ENCODE measurements at places on chromosomes 13 and 19.

GRCh38 chr13:100637796-100638195 lies 36.8 kb downstream of the TMTC4 start:
- no peak for DNase-seq

GRCh38 chr13:63024458-63024857 lies 1608.8 kb upstream of the PCDH20 start:
- DNase-seq: no peak

- DNase-seq: no peak
Measured at GRCh38 chr13:82681535-82681934, 1200.7 kb downstream of the SLITRK1 start.

DNA sequence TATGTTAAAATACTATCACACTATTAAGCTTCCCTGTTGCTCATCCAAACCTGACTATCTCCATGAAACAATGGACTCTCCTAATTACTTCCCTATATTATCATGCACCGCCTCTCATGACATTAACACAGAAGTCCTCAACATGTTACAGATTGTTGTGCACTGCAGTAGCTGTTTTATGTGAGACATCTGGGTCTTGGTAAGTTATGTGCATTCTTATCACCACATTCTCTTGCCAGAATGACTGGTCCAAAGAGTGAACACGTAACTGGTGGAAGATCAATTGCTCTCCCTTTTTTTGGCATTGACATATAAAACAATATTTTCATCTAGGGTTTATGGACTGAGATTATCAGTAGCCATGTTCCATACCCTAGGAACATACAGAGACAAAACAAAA lies 59.4 kb downstream of the POSTN start:
- DNase-seq: peak; percentile 50

DNA sequence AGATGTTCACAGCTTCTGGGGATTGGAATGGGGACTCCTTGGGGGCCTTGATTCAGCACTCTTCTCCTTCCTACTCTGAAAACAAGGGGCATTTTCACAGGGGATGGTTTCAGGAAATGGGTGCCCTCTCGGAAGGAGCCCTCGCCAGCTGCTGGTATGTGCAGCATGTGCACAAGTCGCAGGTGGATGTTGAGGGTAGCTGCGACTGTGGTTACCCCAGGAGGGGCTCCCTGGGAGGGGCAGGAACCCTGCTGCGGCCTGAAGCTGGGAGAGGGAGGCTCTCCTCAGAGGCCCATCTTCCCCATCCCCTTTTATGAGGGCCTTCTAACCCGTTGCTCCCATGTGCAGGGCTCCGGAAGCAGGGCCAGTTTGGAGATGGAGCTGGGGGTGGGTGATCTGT lies 6.2 kb downstream of the ZNF446 start:
- DNase-seq: no peak

- no peak for DNase-seq
Measured at GRCh38 chr13:54706336-54706735, 1677.7 kb downstream of the OLFM4 start.

DNA sequence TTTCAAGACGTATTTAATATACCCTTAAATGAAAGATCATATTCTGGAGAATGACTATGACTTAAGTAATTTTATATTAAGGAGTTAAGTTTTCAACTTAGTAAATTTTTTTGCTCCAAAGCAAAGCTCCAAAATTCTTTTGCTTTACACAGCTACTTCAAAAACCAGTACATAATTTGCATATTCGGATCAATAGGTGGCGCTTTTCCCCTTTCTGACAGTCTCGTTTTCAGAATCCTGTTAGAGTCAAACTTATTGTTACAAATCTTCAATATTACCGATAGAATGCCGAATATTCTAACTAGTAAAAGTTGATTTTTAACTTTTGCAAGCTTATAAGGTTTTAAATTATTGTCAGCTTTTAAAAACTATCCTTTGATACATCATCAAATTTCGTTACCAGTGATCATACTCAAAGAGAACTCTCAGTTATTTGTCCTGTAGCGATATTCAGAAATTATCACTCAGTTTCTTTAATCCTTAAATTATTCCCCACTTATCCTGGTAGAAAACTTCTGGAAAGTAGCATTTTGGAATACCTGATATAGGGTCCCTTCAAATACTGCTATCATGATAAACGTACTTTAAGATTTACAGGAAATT lies 852.7 kb upstream of the KLHL1 start:
- peak; percentile 28 for DNase-seq

GRCh38 chr13:67117010-67117550 lies 113.1 kb downstream of the PCDH9 start:
- no peak for DNase-seq

DNA sequence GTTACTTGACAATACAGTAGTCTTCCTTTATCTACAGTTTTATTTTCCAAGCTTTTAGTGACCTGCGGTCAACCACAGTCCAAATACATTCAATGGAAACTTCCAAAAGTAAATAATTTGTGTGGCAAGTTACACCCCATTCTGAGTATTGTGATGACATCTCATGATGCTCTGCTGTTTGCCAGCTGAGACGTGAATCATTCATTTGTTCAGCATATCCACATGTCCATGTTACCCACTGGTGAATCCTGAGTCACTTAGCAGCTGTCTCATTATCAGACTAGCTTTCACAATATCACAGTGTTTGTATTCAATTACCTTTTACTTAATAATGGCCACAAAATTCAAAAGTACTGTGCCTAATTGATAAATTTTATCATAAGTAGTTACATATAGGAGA lies 179.8 kb downstream of the PRR20E start:
- DNase-seq: no peak

- DNase-seq: no peak
Measured at GRCh38 chr19:43799502-43800142, 2.6 kb downstream of the LYPD5 start.

DNA sequence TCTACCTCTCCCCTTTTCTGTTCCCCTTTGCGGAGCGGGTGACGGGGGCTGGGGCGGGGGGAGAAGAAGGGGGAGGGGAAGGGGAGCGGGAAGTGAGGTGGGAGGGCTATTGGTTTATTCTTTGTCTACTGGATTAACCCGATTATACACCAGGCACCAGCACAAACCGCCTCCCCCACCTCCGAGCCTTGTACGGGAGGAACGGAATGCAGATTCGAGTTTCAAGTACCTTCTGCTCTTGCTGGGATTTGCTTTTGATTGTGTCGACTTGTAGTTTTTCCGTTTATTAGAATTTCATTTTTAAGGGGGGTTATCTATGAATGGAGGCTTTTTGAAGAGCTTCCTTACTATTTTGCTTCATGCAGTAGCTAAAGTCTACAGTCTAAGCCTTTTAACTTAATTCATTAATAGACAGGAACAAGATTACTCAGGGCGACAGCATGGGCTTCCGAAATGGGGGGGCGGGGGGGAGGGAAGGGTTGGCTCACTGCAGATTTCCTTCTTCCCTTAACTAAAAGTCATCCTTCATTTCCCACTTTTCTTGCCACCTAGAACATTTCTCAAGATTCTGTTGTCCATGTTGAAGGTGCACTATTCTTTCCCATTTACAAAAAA lies 937 bp upstream of the SPRY2 start:
- DNase-seq: peak; percentile 48

DNA sequence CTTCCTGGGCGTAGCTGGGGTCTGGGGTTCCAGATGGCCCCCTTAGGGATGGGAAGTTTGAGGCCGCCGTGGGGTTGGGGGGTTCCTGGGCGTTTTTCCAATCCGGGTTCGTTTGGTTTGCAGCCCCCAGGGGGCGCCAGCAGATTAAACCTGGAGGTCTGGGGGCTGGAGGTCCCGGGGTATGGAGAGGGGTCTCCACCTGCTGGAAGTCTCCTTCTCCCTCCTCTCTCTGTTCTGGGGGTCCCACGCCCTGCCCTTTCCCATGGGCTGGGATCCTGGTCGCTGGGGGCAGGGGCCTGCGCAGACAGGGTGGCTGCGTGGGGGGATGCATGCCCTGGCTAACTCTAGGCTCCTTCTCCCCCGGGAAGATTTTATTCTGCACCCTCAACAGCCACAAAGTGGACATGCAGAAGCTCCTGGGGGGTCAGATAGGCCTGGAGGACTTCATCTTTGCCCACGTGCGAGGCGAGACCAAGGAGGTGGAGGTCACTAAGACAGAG lies 899 bp downstream of the GIPC3 start:
- DNase-seq: no peak

DNA sequence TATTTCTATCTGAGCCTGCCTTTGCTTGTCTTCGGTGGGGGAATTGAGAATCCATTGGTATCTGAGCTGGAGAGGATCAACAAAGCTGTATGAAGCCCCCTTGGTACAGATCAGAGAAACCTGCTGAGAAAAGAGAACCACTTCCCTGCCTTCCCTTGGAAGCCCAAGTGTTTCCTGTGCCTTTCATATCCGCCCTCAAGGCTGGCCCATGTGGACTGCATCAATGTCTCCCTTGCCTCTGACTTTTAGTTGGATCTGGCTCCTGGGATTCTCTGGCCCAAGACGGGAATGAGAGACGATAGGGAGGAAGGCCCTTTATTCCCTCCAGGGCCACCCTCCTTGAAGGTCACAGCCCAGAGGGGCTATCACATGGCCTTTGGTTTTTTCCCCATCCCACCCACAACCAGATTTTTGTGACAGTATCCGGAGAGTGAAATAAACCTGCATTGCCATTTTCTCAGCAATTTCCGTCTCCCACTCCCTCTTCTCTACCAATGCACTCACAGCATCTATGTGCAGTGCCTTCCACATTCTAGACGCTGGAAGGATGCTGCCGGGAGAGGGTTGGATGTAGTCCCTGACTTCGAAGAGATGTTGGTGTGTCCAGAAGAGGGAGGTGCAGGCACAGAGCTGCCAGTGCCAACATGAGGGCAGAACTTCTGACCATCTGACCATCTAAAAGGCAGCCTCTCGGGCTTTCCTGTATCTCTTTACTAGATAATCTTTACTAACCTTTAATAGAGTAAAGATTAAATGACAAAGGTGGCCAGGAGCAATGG lies 63.8 kb downstream of the KCTD15 start:
- no peak for DNase-seq

DNA sequence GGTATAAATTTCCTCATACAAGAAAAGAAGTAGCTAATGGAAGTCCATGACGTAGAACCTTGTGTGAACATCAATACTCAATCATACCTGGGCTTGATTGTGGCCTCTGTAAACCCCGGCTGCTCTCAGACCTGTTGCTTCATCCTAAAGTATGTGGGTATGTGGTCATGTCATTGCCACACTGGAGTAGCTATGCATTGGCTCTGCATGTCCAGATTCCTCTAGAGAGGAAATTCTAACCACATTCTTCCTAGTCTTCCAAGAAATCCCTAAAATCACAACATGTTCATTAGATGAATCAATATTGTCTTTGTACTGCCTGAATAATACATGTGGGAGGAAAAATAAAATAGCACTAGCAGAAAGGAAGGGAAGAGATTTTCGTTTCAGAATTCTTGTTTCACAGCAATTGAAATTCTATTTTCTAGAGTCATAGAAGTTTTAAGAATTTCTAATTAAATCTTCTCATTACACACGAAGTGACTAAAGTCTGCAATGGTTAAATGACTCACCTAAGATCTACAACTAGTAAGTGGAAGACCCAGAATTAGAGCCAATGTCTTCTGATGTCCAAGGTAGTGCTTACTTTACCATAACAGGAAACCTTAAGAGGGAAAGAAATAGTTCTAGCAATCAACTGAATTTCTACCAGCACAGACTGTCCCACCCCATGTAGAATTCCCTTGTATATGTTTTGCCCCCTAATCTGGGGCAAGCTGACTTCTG lies 28.0 kb downstream of the RXFP2 start:
- peak; percentile 98 for DNase-seq

- no peak for DNase-seq
Measured at GRCh38 chr19:3455960-3456601, 24.2 kb downstream of the SMIM24 start.

GRCh38 chr13:85379433-85379832 lies 419.8 kb downstream of the SLITRK6 start:
- DNase-seq: no peak

DNA sequence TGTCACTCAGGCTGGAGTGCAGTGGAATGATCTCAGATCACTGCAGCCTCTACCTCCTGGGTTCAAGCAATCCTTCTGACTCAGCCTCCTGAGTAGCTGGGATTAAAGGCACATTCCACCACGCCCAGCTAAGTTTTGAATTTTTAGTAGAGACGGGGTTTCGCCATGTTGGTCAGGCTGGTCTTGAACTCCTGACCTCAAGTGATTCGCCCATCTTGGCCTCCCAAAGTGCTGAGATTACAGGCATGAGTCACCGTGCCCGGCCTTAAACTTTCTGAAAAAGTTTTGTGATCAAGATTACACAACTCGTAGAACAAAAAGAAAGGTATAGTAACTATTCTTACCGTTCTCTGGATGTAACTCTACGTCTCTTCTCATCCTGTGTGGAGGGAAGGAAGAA lies 21.2 kb downstream of the DNMT1 start:
- peak; percentile 49 for DNase-seq

DNA sequence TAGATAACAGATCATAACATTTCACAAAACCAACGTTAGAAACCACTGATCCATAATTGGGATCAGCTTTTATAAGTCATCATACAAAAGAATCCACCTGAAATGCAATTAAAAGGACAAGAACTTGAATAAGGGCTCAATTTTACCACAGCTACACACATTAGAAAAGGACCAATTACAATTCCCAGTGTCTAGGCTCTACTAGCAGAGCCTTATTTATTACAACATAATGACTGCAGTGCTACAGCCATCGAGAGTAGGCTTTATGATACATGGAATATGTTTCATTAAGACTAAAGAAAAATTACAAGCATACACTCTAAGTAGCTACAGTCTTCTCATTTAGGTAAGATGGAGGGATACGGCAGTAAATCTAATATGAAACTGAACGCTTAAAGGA lies 2.9 kb downstream of the RBM26 start:
- no peak for DNase-seq

DNA sequence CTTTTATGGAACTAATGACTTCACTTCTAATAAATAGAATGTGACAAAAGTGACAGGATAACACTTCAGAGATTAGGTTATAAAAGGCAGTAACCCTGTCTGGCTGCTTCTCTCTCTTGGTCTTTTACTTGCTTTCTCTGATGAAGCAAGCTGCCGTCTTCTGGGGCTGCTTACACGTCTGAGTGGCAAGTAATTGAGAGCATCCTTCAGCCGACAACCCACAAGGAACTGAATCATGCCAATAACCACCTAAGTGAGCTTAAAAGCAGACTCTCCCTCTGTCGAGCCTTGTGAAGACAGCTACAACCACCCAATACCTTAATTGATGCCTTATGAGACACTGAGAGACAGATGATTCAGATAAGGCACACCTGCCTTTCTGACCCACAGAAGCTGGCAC lies 1091.2 kb downstream of the SLITRK1 start:
- DNase-seq: no peak

- no peak for DNase-seq
Measured at GRCh38 chr19:40962460-40962961, 28.6 kb upstream of the CYP2B6 start.
